ENCODE measurements at places on chromosomes 5 and 9.

- no peak for DNase-seq
These were observed 5.4 kb downstream of the CFAP90 start for GRCh38 chr5:7845557-7845956.

DNA sequence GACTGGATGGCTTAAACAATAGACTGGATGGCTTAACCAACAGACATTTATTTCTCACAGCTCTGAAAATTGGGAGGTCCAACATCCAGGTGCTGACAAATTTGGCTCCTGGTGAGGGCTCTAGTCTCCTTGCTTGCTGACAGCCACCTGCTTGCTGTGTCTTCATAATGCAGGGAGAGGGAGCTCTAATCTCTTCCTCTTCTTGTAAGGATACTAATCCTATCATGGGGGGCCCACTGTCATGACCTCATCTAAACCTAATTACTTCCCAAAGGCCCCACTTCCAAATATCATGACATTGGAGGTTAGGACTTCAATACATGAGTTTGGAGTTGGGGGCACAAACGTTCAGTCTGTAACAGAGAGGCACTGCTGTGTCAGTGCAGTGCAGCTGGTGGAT, 26.4 kb downstream of the FOXD1 start:
- no peak for DNase-seq

DNA sequence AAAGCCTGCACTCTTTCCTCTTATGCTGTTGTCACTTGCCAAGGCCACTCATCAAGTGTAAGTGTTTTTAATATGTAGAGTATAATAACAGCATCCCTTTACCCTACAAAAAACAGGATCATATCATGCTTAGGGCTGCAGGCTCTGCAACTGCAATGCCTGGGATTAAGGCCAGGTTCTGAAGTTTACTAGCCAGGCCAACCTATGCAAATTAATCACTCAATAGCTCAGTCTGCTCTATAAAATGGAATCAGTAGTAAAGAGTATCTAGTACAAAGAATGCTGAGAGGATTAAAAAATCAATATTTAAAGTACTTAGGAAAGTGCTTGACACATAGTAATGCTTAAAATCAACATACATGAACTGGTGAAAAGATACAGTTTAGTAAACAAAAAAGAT, 253.3 kb downstream of the EDIL3 start:
- no peak for DNase-seq

DNA sequence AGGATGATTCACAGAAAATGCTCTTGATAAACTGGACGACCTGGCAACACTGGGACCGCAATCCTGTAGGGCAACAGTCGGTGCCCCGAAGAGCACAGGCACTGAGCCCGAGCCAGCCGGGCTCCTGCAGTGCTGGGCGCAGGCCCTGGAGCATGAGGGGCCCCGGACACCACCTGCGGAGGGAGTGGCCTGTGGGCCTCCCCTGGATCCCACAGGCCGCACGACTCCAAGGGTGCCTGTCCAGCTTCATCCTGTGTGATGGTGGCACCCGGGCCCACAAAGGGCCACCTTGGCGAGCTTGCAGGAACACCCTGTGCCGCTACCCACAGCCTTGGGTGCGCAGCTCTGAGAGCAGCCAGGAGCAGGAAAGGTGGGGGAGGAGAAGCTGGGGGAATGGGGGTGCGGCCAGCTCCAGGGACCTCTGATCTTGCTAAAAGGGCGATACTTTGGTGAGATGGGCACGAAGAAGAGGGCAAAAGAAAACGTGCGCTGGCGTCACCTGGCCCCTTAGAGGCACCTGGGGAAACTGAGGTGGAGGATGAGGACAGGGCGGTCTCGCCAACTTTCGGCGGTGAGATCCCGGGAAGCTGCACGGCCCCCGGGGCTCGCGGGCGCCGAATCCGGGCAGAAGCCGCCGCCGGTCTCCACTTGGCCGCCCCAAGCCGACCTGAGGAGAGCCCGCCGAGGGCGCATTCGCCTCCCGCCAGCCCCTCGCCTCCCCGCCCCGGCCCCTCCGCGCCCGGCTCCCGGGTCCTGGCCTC, 722 bp downstream of the TBC1D9B start:
- peak; percentile 31 for DNase-seq

GRCh38 chr5:130035388-130035787, 131.1 kb downstream of the CHSY3 start:
- no peak for DNase-seq

GRCh38 chr5:40879163-40879942, 29.9 kb upstream of the C7 start:
- no peak for DNase-seq

DNA sequence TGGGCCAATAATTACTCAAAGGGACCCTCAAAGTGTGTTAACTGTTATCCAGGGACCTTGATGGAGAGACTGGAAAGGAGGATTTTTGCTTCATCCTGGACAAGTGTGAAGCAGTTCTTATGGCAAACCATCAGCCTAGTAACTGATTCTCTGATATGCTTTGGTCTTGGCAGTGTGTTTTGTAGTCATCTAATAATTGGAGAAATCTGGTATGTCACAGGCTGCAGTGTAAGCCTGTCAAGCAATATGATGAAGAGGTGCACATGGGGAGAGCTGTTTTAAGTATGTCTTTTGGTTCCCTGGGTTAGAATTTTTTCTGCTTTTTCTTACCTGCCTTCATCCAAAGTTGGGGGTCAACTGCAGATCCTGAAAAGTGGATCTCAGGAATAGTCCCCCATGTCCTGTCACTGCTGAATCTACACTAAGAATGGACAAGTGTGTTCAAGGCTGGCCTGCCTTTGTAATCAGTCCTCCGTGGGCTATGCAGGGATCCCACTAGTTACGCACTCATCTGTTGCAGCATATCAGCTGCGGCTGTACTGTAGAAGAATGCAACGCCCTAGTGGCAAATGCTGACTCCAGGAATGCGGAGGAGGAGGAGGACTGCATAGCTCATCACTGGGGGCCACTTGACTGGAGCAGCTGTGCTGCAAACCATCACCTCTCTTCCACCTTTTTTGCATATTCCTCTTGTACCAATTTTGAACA, 1.9 kb downstream of the SPTAN1 start:
- DNase-seq, result peak; percentile 79

DNA sequence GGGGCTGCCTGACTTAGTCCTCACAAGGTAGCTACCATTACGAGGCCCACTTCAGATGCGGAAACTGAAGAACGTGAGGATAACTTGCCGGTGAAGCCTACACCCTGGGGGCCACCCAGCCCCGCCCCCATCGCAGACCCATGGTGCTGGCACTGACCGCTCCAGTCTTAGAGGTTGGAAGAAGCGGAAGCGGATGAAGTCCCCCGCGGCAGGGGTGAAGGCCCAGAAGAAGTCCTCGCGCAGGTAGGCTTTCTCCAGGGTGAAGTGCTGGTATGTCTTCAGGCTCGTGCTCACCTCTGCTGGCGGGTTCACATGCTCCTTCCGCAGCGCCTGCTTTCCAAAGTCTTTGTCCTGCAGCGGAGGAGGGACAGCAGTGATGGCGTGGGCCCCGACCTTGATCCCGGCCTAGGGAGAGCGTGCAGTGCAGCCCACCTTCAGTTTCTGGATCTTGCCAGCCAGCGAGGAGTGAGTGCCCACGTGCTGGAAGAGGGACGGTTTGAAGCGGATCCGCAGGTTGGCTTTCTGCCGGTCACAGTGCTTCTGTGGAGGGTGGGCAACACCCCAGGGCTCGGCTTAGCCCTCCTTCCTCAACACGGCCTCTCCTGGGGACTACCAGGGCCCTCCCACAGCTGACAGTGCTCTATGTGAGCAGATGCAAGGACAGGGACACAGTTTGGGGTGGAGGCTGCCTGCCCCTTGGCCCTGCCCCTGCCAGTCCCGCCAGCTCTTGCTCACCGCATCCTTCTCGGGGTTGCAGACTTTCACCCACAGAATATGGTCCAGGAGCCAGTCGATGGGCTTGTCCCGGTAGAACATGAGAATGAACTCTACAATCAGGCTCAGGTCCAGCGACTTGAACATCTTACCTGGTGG, 5.2 kb downstream of the LTC4S start:
- no peak for DNase-seq

GRCh38 chr9:116549786-116550660, 137.1 kb upstream of the TRIM32 start:
- DNase-seq, result no peak

DNA sequence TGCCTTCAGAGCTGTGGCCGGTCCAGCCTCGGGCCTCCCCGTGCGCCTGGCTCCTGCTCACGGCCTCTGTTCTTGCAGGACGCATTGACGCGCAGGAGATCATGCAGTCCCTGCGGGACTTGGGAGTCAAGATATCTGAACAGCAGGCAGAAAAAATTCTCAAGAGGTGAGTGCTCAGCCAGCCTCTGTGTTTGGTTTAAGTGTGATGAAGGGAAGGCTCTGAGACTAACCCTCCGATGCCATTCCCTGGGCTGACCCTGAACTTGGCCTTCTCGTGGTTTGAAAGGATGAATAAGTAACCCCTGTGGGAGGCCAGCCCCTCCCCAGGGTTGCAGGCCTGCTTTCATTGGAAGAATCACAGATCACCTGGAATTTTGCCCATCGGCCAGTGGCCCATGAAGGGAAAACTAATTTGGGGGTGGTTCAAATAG, 26.3 kb downstream of the PTGES2 start:
- DNase-seq, result no peak

GRCh38 chr9:27154908-27155307, 45.9 kb downstream of the TEK start:
- DNase-seq, result no peak

GRCh38 chr9:93606187-93606586, 29.8 kb downstream of the PHF2 start:
- DNase-seq, result no peak

DNA sequence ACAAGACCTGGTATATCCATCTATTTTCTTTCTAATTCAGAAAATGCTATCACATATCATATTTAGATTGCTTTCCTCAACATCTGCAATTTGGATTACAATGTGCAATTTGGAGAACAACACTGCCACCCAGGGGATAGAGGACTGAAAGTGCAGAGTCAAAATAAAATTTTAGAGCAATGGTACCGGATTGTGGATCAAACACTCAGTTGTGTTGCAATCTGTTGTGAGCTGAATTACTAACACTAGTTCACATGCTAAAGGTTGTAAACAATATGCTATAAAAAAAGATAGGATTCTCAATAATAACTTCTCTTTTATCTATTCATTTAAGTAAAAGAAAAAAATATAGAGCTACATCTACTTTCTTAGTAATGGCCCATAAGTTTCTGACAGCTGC, 11.9 kb upstream of the SRFBP1 start:
- DNase-seq, result peak; percentile 70

DNA sequence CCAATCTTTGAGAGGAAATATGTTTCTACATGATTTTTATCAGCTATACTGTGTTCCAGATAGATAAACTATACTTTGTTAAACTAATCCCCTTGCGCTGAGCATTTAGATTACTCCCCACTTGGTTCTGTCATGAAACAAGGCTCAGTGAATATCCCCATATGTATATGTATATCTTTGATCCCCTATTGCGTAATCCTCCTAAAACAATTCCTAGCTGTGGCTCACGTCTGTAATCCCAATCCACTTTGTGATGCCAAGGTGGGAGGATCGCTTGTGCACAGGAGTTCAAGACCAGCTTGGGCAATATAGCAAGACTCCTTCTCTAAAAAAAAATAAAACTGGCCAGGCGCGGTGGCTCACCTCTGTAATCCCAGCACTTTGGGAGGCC, 2.7 kb downstream of the PHYHD1 start:
- DNase-seq, result no peak

GRCh38 chr5:17910318-17910717, 276.1 kb downstream of the TAF11L14 start:
- DNase-seq, result no peak

DNA sequence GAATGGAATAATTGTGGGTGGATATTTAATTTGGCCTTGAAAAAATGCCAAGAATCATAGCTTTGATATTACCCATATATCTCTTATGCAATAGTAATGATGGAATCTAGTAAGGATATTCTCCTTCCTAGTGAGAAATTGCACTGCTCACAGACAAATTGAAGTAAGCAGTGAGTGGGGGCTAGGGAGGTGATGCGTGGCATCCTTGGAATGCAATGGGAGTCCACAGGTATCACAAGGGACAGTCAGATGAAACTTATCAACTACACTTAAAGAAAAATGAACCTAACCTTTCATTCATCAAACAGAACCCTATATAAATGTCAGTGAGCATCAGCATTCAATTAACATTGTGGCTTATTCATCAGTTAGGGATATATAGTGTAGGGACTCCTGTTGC, 57.8 kb downstream of the IZUMO3 start:
- no peak for DNase-seq

Data from HuH-7 (cell line).